ENCODE measurements at places on chromosomes 12 and 14. TPM values are rescaled to one million over a fixed set of nuclear protein-coding genes. Genes with fewer than 3 reads are reported as not detected.
A peak's percentile ranks its signal among the peaks of the same experiment; 100 is the strongest.

DNA sequence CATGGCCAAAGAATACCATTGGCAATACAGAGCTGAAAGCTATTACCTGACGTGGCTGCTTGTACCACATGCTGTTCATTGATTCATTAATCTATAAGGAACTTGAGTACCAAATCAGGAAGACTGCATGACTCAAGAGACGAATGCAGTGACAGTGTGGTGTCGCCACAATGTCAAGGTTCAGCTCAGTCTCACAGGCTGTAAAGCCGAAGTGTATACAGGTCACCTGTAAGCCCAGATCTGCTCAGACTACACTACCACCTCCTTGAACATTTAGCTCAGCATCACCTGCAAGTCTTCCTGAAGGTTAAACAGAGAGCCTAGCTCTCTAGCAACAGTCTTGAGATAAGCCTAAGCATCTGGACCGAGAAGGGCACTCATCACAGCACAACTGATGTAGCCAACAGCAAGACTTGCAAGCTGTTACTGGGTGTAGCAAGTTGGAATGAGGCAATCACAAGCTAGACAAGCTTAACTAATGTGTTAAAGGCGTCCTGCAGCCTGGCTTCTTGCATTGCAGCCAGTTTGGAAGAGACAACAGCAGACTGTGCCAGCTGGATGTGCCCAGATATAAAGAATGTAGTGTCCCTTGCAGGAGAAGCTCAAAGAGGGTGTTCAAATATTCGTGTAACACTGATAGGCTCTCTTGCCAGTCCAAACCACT is 21.0 kb downstream of the TMTC1 start:
- no peak overlapping the region for H3K4me3 ChIP-seq
- no peaks in the 10 kb centered on the region for H3K36me3 ChIP-seq
- no peak overlapping the region for H3K27ac ChIP-seq
- H3K4me1 ChIP-seq = peaks cover 6% of the 10 kb centered on the region

GRCh38 chr14:48274826-48275225 is 599.4 kb upstream of the MDGA2 start:
- no peaks in the 10 kb centered on the region for H3K27me3 ChIP-seq
- H3K4me1 ChIP-seq = no peaks in the 10 kb centered on the region
- H3K27ac ChIP-seq = no peak overlapping the region
- no peak overlapping the region for H3K4me3 ChIP-seq

DNA sequence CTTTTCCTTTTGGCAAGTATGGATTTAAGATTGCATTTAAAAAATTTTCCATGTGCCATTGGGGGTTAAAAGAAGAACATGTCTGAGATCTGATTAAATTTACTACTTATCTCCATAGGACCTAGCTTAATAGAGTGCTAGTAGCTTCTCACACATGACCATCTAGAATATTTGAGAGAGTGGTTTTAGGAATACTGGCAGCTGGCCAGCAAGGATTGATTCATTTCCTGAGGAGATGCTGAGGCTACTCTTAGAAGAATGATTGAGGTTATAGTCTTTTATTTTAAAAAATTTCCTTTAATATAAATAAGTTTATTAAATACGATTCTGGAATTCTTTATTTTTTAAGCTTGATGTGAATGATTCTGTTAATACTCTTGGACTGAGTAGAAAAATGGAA is 56.2 kb downstream of the MIPOL1 start:
- no peak overlapping the region for H3K27ac ChIP-seq
- H3K4me1 ChIP-seq = peaks cover 7% of the 10 kb centered on the region
- no peaks in the 10 kb centered on the region for H3K36me3 ChIP-seq
- peak; percentile 78 for DNase-seq

- DNase-seq = no peak
- no peaks in the 10 kb centered on the region for H3K4me1 ChIP-seq
- no peaks in the 10 kb centered on the region for H3K36me3 ChIP-seq
- no peak overlapping the region for H3K4me3 ChIP-seq
- no peaks in the 10 kb centered on the region for H3K27me3 ChIP-seq
Observed at GRCh38 chr12:110776410-110776809, 33.7 kb upstream of the PPP1CC start.

DNA sequence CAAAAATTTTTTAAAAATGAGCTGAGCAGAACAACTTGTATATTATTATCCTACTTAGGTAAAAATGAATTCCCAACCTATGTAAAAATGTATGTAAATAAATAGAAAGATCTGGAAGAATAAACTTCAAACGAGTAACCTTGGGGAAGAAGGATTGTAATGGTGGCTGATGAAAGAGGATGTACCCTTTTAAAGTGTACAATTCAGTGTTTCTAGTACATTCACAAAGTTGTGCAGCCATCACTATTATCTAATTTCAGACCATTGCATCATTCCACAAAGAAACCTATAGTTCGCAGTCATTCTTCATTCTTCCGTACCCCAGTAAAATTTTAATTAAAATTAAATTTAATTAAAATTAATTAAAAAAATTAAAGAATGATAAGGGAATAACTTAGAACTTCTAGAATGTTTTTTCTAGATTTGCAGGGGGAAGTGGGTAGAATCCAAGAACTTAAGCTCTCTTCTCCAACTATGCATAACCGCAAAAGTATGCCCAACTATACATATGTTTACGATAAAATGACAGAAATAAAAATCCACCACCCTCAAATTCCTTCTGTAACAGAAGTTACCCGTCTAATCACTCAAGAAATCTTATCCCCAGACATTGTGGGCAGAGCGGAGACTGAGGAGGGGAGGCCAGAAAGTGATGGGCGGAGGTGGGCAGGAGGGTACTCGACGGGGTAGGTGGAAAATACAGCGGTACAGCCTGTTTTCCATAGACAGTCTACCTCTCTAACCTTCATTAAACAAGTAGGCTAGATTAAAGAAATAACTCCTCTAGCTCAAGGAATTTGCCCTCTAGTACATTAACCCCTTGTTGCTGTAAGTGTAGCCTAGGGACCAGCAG is 921 bp downstream of the DEPDC4 start:
- no peaks in the 10 kb centered on the region for H3K27me3 ChIP-seq
- H3K4me1 ChIP-seq = peaks cover 16% of the 10 kb centered on the region
- H3K27ac ChIP-seq = peak overlapping the region; percentile 85

GRCh38 chr14:105332350-105332874 is 17.9 kb downstream of the PACS2 start:
- H3K36me3 ChIP-seq = no peaks in the 10 kb centered on the region
- DNase-seq = no peak
- no peaks in the 10 kb centered on the region for H3K27me3 ChIP-seq
- H3K4me3 ChIP-seq = no peak overlapping the region
- peaks cover 13% of the 10 kb centered on the region for H3K4me1 ChIP-seq
- H3K27ac ChIP-seq = no peak overlapping the region

- peak overlapping the region; percentile 50 for H3K4me3 ChIP-seq
- no peaks in the 10 kb centered on the region for H3K36me3 ChIP-seq
- no peak overlapping the region for H3K27ac ChIP-seq
- no peaks in the 10 kb centered on the region for H3K4me1 ChIP-seq
- DNase-seq = peak; percentile 39
Observed at GRCh38 chr12:4271717-4272423, 1.7 kb upstream of the CCND2 start.

The ASB8 gene
- polyA plus RNA-seq = 23.3 TPM

The AMN gene
- polyA plus RNA-seq = not detected

The FGF6 gene
- polyA plus RNA-seq = not detected

The ERG28 gene
- polyA plus RNA-seq = 21.4 TPM

The SERPINA5 gene
- polyA plus RNA-seq = not detected
